Stimulated activated CD4-positive, alpha-beta T cell treated with anti-CD3 and anti-CD28 coated beads, Interleukin-15, amount 100 ng/mL, for 48 hours (primary cell): ENCODE measurements at places on chromosomes 7 and 10.

DNA sequence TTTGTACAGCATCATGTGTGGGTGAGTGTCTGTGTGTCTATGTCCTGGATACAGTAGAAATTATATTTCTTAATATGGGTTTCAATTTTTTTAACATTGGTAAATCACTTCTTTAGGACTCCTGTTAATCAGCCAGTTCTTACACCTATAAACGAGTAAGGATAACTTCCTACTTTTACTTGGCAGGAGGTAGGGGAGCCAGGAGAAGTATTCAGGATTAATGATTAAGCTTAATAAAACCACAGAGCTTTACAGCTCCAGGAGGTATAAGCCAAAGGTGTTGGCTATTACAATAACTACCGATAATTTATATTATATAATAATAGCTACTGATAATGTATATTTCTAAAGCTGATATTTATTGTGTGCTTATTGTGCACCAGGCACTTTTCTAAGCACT lies 1.7 kb upstream of the FAM3C start:
- no peak for DNase-seq

DNA sequence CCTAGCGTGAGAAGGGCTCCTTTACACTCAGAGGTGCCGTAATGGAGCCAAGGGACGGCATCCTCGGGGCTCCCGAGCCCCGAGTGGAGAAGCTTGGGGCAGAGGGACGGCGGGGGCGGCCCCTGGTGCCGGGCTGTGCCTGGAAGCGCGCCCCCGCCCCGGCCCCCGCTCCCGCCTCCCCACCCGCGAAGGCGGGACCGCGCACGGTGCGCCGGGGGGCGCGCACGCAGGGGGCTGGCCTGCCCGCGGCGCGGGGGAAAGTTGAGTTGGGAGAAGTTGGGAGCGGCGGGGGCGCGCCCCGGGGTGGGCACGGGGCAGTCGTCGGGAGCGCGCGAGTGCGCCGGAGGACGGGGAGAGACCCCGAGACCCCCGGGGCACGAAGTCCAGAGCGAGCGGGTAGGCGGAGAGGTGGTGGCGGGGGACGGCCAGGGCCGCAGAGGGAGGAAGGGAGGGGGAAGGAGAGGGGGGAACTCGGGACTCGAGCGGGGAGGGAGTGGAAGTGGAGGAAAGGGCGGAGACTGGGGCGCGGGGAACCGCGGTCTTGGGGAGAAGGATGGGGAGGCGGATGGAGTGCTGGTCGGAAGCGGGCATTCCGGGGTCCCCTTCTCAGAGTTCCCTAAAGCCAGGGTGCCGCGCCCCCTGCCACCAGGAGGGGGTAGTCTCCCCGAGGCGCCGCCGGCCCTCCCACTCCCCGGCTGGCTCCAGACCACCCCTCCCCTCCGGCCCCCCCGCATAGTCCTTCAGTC lies at the start of gene SLC4A2:
Gene SLC4A2 (plus strand): TSS at position 223 of the 746 bp plus-strand sequence. CDS start 2,399 bp downstream, outside the sequence.
- DNase-seq: no peak

DNA sequence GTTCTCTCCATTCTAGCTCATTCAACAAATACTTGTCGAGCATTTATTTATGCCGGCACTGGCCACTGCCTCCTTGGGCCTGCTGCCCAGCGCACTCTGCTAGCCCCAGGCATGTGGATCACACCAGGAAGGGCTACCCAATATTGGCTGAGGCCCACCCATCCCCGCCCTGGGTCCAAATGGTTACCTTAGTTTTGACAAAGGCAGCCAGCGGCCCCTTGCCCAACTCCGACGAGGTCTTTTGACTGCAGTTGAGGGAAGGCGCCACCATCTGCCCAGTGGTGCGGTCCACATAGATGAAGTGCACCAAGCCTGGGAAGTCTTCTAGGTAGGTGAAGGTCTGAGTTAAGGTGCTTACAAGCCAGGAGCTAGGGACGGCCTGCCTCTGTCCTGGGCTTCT lies 7.2 kb upstream of the PYROXD2 start:
- no peak for DNase-seq

DNA sequence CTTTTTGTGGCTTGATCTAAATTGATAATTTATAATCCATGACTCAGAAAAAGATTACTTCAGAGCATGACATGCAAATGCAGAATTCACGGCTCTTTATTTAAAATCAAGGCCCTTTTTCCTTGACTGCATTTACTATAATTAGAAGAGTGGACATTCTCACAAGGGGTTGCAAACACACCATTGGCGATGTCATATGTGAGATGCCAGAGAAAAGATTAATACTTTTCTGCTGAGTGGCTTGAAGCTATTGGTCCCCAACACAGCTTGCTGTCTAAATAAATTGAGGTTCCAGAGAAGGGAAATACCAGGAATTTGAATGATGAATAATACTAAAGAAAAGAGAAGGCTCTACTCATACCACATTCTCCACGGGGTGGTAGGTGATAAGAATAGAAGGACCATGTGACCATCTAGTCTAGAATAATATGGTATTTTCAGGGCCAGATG lies 78.7 kb upstream of the ARID5B start:
- DNase-seq: no peak

DNA sequence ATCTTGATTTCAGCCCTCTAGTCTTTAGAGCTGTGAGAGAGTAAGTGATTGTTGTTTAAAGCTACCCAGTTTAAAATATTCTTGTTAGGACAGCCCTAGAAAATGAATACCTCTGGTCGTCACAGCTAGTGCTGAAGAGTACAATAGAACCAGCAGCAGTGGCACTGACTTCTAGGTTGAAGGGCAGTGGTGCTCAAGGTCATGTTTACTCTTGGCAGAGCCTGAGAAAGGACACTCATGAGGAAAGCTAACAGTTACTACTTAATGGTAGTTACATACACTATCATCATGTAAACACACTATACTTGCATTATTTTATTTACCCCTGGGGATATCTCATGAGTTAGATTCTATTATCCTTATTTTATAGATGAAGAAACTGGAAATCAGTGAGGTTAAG lies 323.0 kb downstream of the SH2D4B start:
- no peak for DNase-seq

DNA sequence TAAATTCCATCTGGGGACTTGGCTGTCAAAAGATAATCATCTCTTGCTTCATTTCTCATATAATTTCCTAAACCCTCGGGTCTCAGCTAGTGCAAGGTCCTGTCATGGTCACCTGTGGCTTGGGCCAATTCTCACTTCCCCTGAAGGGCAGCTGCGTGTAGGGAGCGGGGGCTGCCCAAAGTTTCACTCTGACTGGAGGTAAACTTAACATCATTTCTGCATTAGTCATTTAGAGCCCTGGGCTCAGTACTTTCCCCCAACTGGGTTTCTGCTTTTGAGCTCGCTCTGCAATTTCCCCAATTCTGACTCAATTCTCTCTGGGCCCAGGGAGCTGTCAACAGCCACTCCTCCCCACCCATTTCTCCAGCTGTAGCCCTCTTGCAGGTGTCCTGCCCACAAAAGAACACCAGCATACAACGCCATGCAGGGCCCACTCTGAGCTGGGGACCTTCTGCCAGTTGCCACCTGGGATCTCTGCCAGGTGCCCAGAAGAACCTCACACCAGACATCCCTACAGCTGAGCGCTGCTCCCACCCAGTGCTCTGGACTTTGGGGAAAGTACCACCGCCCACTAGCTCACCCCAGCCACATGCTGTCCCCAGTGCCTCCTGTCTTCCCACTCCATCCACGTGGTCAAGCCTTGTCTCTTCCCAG lies 37.9 kb downstream of the VOPP1 start:
- peak; percentile 72 for DNase-seq

- no peak for DNase-seq
Measured at GRCh38 chr7:101702362-101702850, 73.3 kb upstream of the MYL10 start.

- DNase-seq: no peak
Measured at GRCh38 chr10:103415581-103415980, 19.2 kb downstream of the PDCD11 start.

DNA sequence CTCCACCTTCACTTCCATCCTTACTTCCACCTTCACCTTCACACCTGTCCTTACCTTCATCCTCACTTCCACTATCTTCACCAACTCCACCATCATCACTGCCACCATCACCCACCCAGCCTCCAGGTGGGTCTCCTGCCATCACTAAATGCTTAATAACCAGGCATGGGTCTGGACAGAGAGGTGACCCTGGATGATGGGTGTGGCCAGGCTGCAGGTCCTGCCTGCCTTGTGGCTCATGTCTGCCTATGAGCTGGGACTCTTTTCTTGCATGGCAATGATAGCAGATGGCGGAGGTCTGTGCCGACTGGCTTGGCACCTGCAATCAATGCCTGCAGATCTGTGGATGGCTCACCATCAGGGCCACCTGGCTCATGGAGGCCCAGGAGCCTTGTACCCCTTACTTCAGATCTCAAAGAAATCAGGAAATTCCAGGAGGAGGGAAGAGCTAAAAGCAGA lies 60.1 kb upstream of the ELN start:
- no peak for DNase-seq
